Vagina (tissue), 2 donors: ENCODE measurements at places on chromosomes 11 and 22.

DNA sequence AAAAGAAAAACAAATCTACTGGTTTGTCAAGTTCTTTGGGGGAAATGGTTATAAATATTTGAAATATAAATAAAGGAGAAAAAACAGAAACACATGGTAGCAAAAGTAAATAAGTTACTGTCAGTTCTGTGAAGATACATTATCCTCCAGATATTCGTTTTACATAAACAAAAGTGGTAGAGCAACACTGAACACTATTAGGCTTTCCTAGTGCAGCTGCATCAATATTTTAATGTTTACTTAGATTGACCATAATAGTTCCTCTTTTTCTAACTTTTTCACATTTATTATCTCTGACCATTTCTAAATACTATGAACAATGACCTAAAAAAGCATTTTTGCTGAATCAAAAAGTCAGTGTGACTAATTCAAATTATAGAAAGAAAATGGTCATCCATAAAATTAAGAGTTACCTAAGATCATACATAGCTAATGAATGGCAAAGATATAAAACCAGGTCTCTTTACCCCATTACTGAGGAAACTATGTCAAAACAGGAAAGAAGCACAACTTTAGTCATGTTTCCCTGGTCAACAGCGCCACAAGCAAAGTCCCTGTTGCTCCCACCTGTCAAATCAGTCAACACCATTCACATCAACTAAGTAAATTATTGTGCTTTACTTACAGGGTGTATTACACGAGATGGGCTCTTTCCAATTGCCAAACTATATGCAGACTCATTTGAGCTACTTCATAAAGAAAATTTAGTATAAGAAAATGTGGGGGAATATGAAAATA lies 38.5 kb downstream of the SBF2 start:
- no peak for DNase-seq

GRCh38 chr11:8293171-8293570 lies 29.5 kb upstream of the LMO1 start:
- DNase-seq = peak; percentile 83

GRCh38 chr11:8808226-8808585 lies 102.8 kb upstream of the AKIP1 start:
- DNase-seq = no peak

DNA sequence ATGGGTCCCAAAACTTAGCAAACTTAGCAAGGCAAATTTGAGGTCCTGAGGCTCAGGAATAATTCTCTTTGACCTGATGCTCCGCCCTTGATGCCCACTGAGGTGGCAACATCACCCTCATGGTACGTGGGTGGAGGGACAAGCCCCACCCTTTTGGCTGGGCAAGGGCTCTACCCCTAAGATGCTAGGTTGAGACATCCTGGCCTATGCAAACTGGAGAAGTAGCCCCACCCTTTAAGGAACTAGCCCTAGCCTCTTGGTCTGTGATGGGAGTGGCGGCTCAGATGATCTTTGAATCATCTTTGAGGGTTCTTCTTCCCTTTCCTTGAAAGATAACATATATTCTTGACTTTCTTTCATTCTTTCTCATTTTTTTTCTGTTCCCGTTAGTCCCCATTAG lies 32.9 kb downstream of the CABIN1 start:
- no peak for DNase-seq

DNA sequence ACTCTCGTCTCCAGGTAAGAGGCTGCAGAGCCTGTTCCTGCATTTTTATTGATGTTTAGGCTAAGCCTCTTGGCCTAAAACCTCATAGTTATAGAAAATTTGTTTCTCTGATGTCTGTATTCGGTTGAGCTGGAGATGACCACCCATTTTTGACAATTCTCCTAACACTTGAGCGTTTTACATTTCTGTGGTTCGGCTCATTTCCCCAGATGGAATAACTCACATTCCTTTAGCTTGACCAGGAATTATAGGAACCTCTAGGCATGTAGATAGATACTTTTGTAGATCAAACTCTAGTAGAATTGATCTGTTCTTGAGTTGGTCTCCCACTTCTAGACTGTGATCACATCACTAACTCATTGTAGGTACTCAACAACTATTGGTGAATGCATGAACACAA lies 172.6 kb upstream of the CADM1 start:
- DNase-seq = no peak

DNA sequence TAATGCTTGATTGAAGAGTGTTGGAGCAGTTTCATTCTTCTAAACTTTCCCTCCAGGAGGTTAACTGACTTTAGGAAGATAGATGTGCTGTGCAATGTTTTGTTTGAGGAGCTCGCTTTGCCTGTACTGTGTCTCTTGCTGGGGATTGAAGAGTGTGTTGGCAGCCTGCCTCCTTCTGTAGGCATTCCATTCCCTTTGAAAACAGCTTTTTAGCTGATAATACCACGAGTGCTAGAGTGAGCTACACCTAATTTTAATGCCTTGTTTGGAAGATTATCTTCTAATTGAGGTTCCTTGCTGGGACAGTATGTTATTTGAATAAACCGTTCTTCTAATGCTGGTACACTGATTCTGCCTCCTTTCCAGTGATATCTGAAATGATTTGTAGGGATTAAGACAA lies 7.2 kb downstream of the DDX10 start:
- no peak for DNase-seq

DNA sequence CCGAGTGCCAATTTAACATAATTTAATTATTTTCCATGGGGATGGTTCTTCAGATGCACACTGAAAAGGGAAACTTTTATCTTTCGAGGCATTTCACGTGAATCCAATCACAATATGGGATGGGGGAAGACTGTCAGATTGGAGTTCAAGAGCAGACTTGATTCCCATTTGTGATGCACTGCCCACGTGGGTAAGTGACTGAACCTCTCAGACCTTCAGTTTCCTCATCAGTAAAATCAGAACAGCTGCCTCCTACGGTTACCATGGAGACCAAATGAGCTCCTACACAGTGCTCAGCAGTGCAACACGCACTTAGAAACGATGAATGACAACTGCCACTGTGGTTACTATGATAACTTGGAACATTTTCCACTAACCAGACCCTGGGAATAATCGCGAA lies 21.7 kb downstream of the KIAA0930 start:
- DNase-seq = no peak

GRCh38 chr11:85844439-85845123 lies 10.6 kb upstream of the CCDC83 start:
- DNase-seq = no peak

GRCh38 chr11:66002648-66003225 lies 434 bp downstream of the BANF1 start:
- DNase-seq = no peak

DNA sequence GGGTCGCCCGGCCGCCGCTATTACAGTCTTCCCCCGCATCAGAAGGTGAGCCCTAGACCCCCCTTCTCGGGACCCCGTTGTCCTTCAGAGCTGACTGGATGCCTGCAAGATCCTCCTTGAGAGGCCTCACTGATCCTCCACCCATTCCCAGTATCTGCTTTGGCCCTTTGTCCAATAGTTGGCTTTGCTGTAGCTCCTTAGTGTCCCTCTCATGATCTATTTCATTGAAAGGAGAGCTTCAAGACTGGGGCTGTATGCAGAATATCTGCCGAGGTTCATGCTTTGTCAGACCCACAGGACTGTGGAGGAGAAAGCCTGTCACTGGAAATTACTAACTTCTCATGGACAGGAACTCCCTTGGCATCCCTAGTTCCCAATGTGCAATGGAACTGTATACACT lies 499 bp downstream of the DLAT start:
- DNase-seq = no peak

DNA sequence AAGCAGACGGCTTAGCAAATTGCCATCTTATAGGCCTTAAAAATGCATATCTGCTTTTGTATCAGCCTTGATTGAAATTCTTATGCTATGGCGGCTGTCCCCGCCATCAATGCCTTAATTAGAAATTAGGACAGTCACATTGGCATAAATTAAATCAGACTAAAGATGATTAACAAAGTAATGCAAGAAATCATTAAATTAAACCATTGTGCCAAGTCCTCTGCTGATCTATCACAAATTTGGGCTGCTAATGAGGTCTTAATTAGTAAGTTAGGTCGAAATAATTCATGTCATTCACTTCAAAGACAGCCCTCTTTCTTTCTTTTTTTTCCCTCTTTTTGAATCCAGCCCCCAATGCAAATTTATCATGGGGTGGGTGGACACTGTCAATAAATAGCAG lies 159.3 kb downstream of the MIAT start:
- no peak for DNase-seq

DNA sequence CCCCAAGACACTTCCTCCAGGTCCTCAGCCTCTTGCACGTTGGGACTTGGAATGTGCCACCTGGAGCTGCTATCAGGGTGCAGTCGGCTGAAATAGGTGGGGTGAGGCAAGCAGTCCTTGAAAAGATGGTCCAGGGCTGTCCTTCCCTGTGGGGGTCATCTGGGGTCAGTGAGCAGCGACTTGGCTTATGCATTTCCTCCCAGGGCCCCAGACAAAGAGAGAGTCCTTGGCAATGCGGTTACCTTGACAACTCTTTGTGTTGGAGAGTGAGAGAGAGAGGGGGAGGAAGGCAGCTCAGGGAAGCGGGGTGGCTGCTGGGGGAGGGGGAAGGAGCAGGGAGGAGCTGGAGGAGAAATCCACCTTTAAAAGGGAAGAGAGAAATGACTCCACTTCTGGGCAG lies 93.8 kb downstream of the MIAT start:
- DNase-seq = no peak

DNA sequence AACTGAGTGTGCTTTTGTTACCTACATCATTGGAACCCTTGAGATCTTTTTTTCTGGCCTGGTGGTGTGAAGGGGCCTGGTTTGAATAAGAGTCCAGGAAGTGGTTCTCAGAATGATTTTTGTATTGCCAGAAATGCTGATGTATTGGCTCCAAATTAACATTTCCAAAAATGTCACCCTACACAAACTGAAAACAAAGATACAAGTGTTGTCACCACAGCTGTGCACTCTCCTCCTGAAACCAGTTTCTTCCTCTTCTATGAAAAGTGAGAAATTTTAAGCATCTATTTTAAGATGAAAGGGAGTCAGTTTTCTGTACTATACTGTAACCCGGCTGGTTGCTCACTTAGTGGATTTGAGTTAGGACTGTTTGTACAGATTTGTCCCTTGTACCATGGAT lies 218.8 kb downstream of the PGR start:
- DNase-seq = no peak

- no peak for DNase-seq
Measured at GRCh38 chr22:40190501-40190900, 12.8 kb downstream of the TNRC6B start.

DNA sequence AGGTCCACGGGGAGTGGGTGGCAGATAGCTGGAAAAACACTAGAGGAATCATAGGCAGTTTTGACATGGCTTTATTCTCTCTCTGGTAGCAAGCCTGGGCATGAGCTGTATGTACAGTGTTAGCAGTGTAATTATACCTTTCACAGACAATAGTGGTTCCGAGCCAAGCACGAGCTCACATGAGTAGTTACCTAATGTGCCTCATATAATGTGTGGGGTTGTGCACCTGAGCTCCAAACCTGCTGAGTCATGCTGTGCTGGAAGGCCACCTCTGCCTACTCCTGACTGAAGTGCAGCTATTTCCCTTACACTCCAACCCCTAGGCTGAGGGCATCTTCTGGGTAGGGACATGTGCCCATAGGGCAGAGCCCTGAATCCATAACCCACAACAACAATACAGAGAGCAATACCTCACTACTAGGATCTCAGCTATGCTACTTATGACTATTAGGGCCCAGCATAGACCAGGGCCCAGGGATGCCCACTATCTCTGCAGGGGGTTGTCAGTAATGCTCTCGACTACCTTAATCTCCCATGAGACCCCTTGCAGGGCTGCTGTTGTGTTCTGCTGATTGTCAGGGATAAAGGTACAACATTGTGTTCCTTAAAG lies 432.1 kb downstream of the DYNC2H1 start:
- DNase-seq = no peak

DNA sequence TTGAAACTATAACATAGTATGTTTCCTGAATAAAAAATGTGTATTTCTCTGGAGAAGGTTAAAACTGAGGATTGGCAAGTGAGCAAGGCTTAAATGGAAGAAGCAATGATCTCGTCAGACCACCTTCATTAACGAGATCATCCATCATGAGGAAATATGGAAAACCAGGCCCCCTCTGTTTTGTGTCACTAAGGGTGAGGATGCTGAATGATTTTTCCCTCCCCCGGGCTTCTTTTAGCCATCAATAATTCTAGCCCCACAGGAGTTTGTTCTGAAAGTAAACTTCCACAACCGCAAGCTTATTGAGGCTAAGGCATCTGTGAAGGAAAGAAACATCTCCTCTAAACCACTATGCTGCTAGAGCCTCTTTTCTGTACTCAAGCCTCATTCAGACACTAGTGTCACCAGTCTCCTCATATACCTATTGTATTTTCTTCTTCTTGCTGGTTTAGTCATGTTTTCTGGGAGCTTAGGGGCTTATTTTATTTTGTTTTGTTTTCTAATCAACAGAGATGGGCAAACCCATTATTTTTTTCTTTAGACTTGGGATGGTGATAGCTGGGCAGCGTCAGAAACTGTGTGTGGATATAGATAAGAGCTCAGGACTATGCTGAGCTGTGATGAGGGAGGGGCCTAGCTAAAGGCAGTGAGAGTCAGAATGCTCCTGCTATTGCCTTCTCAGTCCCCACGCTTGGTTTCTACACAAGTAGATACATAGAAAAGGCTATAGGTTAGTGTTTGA lies 5.8 kb upstream of the HBE1 start:
- DNase-seq = no peak

GRCh38 chr11:112769584-112769983 lies 191.6 kb upstream of the NCAM1 start:
- DNase-seq = no peak

GRCh38 chr11:17722000-17722643 lies 2.8 kb downstream of the MYOD1 start:
- DNase-seq = no peak

- DNase-seq = no peak
Measured at GRCh38 chr11:67389477-67389876, 2.3 kb upstream of the RAD9A start.

DNA sequence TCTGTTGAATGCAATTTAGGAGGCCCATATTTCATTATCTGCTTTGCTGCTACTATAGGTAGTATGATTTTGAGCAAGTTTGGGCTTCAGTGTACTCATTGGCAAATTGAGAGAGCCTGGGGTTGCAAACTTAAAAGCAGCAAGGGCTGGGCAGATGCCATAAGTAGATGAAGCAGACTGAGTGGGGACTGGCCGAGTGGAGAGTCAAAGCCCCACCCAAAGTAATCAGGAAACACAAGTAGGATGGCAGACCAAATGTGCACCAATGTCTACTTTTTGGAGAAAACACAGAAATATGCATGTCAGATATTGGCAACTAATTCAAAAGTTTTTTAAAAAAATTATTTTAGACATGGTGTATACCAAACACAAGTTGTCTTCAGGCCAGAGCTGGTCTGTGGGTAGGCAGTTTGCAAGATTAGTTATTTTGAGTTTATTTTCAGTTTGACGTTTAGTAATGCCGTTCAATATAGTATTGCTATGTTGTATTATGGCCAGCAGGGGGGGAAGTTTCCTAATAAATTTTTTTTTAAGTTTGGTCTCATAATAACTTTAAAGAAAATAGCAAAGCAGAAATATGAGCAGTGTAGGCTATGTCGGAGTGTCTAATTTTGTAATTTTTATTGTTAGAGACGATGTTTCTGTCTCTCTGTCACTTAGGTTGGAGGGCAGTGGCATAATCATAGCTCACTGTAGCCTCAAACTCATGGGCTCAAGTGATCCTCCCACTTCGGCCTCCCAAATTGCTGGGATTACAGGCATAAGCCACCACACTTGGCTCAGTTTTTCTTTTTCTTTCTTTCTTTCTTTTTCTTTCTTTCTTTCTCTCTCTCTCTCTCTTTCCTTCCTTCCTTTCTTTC lies 105.1 kb downstream of the HIPK3 start:
- DNase-seq = no peak
